ENCODE measurements at places on chromosomes 13 and 19.

- no peak for DNase-seq
Measured at GRCh38 chr19:38221421-38221820, 2.6 kb downstream of the DPF1 start.

GRCh38 chr13:96398486-96398885 lies 308.6 kb downstream of the HS6ST3 start:
- no peak for DNase-seq

DNA sequence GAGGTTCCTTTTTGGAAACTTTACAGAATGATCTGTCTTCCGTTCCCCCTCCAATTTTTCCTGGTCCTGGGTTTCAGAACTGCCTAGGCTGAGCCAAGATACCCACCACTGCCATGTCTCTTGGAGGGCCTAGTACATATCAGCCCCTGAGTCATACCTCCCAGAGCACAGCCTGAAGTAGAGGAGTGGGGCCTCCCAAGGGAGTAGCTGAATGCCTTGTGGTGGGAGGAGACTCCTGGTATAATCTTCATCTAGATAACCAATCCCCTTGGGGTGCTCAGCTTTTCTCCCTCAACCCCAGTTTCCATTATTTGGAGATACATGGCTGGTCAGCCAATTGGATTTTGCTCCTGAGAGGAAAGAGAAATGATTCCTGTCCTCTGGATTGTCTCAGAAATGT lies 30.3 kb downstream of the ZNF763 start:
- DNase-seq, result peak; percentile 89

DNA sequence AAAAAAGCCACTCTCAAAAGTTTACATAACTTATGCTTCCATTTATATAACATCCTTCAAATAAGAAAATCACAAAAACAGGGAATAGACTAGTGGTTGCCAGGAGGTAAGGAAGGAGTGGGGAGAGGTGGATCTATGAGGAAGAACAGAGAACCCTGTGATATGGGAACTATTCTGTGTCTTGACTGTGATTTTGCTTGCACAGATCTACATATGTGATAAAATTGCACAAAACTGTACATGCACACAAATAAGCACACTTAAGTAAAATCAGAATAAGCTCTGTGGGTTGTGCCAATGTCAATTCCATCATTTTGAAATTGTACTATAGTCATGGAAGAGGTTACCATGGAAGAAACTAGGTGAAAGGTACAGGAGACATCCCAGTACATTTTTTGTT lies 121.6 kb upstream of the SGCG start:
- no peak for DNase-seq

GRCh38 chr19:28454083-28454482 lies 758.9 kb downstream of the UQCRFS1 start:
- DNase-seq, result no peak

DNA sequence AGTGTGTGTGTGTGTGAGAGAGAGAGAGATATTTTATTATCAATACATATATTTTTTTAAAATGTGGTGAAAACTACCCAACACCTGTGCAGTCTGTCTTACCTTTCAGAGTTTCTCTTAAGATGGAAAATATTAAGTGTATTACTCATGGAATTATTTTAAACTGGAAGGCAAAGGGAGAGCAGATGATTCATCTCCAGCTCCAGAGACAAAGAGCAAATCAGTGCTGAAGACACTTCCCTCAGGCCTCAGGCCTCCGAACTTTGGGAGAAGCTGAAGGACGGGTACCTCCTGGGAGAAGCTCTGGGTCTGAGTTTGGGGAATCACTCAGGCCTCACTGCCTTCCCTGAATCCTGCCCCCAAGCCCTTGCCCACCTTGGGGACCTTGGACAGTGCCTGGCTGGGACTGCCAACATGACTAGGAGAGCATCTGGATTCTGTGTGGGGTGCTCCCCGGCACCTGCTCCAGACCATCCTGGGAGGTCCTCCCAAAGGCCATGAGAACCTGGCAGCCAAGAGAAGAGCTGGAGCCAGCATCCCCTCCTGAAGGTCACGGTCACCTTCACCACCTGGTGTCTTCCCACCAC lies 170.4 kb upstream of the UBL3 start:
- DNase-seq, result peak; percentile 64

DNA sequence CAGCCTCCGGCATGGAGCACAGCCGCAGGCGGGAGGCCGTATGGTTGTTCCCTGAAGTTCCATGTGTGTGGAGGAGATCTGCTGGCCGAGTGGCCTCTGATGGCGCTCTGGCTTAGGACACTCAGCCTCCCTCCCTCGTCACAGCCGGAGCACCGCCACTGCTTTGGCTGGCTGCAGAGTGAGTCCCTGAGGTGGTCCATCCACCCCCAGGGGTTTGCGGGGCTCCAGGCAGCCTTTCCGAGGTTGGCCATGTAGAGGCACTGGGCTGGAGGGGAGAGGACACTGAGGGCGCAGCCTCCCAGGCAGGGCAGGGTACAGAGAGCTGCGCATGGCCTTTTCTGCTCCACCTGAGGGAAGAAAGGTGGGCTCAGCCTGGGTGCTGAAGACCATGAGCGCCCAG lies 19.8 kb upstream of the NPAS1 start:
- DNase-seq, result no peak

- DNase-seq, result no peak
Measured at GRCh38 chr13:69418319-69418718, 689.3 kb upstream of the ATXN8OS start.

GRCh38 chr13:23794267-23795161 lies 94.7 kb downstream of the MIPEP start:
- DNase-seq, result peak; percentile 85

DNA sequence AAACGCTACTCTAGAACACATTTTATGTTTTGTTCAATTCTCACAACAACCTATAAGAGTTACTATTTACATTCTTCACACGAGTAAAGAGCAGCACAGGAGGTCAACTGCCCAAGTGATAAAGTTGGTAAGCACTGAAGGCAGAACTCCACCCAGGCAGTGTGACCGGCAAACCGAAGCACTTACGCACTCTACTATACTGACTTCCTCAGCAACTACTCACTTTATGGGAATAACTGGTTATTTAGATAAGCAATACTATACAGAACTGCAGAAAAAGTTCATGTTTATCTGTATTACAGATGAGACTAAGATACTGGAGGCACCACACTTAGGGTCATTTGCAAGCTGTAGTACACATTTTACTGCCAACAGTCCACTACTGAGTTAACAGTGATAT lies 28.8 kb downstream of the FOXO1 start:
- no peak for DNase-seq

GRCh38 chr13:79932556-79932955 lies 408.4 kb downstream of the SPRY2 start:
- DNase-seq, result peak; percentile 8

GRCh38 chr19:50536662-50537305 lies 23.1 kb upstream of the ASPDH start:
- DNase-seq, result no peak

DNA sequence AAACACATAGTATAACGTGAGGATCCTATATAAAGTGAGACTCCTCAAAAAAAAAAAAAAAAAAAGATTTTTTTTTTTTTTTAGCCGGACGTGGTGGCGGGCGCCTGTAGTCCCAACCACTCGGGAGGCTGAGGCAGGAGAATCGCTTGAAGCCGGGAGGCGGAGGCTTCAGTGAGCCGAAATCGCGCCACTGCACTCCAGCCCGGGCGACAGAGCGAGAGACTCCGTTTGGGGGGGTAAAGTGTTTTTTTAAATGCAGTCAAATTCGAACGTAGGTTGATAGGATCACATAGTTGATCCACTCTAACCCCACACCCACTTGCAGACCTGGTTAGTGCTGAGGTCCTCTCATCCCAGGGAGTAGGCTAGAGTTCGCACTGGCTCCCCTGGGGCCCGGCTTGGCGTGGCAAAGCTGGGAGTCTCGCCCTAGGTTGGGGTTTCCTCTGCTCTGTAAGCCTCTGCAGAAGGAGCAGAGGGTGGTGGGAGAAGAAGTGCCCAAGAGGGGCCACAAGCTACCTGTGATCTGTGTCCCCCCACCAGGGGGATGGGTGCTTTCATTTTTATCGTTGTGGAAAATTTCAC lies 6.5 kb downstream of the RNF225 start:
- DNase-seq, result no peak

GRCh38 chr13:60494296-60494695 lies 97.3 kb downstream of the TDRD3 start:
- no peak for DNase-seq

DNA sequence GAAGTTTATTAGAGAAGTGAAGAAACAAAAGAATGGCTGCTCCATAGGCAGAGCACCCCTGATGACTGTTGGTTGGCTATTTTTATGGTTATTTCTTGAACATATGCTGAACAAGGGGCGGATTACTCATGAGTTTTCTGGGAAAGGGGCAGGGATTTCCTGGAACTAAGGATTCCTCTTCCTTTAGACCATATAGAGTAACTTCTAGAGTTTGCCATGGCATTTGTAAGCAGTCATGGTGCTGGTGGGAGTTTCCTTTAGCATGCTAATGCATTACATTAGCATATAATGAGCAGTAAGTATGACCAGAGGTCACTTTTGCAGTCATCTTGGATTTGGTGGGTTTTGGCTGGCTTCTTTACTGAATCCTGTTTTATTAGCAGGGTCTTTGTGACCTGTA lies 38.7 kb upstream of the PCDH8 start:
- no peak for DNase-seq

- DNase-seq, result no peak
Measured at GRCh38 chr13:112908342-112908741, 60.7 kb upstream of the MCF2L start.

GRCh38 chr19:41531438-41532311 lies 44.3 kb upstream of the CEACAM21 start:
- DNase-seq, result peak; percentile 71

DNA sequence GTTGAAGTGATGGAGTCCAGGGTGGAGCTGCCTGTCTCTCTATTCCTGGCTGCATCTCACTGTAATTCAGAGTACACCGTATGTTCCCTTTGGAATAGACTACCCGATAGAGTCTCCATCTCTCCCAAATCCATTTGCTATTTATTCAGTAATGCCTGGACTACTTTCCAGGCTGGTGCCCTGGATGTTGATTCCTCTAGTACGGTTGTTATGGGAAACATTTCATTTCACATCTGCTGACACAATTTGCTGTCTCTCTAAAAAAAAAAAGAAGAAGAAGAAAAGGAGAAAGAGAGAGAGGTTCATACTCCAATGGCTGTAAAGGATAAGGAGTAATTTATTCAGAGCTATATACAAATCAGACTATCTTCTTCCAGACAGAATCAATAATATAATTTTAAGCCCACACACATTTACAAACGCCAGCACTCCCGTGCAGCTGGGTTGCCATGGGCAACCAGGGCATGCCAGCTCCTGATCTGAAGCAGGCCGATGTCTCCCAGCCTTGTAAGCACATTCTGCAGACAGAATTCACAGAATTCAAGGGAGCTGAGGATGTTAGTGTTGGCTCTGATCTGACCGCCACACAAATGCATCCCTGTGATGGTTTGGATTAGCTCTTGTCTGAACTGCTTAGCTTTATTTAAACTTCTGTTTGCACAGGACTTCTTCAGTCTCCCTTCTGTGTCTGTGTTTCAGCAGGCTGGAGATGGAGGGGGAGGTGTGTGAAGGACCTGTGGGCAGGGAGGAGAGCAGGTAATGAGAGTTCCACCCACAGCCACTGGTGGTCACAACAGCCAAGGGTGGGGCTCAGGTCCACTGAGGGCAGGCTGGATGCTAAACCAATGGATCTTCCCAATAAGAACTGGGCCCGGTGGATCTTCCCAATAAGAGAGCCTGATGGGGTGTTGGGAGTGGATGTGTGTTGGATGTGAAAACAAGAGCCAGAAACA lies 66.0 kb downstream of the TEX26 start:
- DNase-seq, result peak; percentile 80

GRCh38 chr13:30466841-30467252 lies 1.1 kb upstream of the HMGB1 start:
- peak; percentile 15 for DNase-seq

DNA sequence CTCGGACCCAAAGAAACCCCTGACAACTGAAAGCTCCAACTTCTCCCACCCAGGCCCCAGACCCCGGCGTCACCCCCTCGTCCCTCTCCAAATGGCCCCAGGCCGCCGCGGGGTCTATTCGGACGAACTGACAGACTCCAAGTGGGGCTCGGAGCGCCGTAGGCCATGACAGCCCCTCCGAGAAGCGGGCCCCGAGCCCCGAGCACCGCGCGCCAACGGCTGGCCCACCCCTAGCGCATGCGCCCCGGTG lies 360 bp downstream of the DDX39A start:
- no peak for DNase-seq

DNA sequence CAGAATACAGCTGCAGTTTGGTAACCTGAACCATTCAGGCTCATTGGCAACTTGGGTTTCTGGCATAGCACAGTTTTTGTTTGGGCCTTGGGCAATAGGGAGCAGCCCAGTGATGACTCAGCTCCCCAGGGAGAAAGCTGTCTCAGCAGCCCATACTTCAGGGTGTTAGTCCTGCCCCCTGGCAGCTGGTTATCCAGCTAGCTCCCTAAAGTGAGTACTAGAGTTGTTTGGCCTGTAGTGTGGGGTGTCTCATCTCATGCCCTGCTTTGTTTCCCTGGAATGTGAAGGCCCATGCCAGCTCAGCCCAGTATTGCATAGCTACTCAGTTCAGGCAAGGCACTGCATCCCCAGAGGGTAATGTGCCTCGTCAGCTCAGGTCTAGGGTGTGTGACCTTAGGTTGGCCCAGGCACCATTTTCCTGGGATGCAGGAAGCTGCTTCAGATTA lies 18.2 kb upstream of the ZNF543 start:
- DNase-seq, result peak; percentile 92

DNA sequence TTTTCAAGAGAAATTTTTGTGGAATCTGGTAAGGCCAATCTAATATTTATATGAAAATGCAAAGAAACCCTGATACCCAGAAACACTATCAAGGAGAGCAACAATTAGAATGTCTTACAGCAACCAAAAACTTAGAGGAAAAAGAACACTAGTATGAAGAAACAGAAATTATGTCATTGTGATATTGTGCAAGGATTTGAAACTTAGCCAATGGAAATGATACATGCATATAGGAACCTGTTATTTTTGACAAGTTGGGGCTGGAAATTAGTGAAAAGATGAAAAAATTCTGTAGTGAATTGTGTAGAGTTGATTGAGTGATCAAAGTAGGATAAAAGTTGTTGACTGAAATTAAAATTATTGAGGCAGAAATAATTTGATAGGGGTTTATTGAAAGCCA lies 792.6 kb upstream of the SLITRK6 start:
- DNase-seq, result no peak

GRCh38 chr13:47903836-47904235 lies 97.2 kb downstream of the SUCLA2 start:
- peak; percentile 39 for DNase-seq

- no peak for DNase-seq
Measured at GRCh38 chr13:71605744-71606143, 261.3 kb downstream of the DACH1 start.

GRCh38 chr13:29937379-29937778 lies 87.0 kb upstream of the UBL3 start:
- DNase-seq, result no peak

- no peak for DNase-seq
Measured at GRCh38 chr13:70191034-70191433, 82.8 kb upstream of the KLHL1 start.

DNA sequence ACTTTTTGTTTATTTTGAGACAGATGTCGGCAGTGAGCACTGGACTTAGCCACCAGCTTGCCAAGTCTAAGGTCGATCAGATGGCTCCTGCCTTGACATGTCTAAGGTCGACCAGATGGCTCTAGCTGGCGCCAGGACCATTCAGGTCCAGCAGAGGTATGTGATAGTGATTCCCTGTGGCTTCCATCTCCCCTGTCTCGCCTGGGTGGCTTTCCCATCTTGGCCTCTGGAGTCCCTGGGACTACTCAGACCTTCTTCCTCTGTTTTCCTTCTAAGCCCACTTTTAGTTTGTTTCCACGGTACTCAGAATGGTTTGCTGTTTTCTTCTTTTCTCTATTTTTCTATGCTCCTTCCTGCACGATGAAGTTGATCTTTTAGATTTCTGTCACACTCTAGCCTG lies 1435.7 kb downstream of the UQCRFS1 start:
- DNase-seq, result no peak
